ENCODE measurements at places on chromosomes 2 and 18.

- no peak for DNase-seq
These were observed 717 bp downstream of the IHH start for GRCh38 chr2:219059725-219060682.

DNA sequence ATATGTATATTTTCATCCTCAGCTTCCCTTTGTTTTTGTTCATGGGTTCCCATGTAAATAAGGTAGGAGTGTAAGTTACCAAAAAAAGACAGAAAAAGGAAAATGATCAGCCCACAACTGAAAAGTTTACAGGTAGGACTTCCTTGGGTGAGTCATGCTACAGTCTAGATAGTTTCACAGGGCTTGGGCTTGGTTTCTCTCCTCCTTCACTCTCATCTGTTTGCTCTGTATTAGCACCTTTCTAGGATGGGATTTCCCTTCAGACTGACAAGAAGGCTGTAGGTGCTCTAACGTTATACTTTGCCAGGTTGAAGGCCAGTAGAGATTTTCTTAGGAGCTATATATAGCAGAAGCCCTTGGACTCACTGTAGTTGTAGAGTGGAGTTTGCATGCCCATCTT is 57.9 kb downstream of the FAM171B start:
- no peak for DNase-seq

GRCh38 chr2:18132697-18133096 is 254.2 kb downstream of the KCNS3 start:
- DNase-seq: no peak

GRCh38 chr2:43136011-43136799 is 90.2 kb downstream of the ZFP36L2 start:
- DNase-seq: no peak

GRCh38 chr2:96869281-96869821 is 529 bp downstream of the SEMA4C start:
- DNase-seq: peak; percentile 38

- no peak for DNase-seq
These were observed 77.5 kb upstream of the ASB18 start for GRCh38 chr2:236341721-236342120.

DNA sequence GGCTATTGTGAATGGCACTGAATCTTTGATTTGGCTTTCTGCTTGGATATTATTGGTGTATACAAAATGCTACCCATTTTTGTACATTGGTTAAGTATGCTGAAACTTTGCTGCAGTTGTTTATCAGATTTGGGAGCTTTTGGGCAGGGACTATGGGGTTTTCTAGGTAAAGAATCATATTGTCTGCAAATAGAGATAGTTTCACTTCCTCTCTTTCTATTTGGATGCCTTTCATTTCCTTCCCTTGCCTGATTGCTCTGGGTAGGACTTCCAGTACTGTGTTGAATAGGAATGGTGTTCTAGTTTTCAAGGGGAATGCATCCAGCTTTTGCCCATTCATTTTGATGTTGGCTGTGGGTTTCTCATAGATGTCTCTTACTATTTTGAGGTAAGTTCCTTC is 489.1 kb upstream of the LRATD1 start:
- no peak for DNase-seq

GRCh38 chr2:97848306-97848705 is 134.9 kb downstream of the ZAP70 start:
- no peak for DNase-seq

DNA sequence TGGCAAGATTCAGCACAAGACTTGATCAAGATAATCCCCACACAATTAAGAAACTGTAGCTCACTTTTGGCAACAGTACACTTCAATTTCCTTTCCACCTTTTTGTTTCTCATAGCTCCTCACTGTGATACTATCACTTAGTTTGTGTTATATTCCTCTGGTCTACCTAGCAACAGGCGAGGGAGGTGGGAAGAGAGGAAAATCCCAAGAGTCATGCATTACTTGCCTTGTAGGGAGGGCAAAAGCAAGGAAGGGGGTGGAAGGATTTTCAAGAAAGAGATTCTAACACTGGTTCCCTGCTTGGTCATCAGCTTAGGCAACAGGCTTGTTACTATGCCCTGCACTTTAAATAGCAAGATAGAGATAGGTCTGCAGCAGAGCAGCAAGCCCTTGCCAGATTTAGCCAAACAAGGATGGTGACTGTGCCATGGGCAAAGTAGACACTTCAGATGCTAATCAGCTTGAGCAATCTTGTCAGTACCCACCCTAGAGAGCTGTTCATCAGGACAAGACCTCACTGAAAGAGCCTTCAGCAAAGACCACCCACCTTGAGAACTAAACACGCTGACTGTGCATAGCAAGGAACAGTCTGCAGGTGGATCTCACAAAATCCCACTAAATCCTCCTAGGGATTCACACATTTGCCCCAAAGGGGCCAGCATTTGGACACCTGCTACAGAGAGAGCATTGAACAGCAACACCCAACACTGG is 134.6 kb downstream of the MBD2 start:
- no peak for DNase-seq

GRCh38 chr2:11750917-11751316 is 4.5 kb downstream of the LPIN1 start:
- no peak for DNase-seq

GRCh38 chr2:170721678-170722077 is 6.5 kb downstream of the SP5 start:
- no peak for DNase-seq

DNA sequence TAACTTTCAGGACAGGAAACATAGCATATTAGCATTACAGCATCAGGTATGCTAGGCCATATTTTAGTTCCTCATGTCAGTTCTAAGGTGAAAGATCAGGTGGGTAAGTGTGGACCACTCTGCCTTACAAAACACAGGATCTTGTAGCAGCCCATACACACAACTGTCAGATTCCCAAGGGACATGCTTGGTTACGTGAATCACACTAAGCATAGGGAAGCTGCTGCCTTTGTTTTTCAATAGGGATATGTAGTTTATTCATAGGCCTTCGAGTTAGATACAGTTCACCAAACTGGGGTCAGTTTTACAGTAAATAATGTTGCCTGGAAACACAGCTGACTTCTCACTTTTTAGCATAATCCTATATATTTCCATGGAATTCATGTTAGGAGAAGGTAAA is 116.1 kb upstream of the OTX1 start:
- no peak for DNase-seq
